ENCODE measurements at places on chromosomes 2 and 18.

GRCh38 chr2:71223767-71224333 lies 3.1 kb downstream of the PAIP2B start:
- no peak for DNase-seq

DNA sequence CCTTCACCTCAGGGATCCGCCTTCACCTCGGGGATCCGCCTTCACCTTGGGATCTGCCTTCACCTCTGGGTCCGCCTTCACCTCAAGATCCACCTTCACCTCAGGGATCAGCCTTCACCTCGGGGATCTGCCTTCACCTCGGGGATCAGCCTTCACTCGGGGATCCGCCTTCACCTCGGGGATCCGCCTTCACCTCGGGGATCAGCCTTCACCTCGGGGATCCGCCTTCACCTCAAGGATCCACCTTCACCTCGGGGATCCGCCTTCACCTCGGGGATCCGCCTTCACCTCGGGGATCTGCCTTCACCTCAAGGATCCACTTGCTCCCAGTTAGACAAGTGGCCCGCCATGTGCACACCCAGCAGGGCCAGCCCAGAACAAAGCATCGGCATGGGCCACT lies 7.3 kb downstream of the KIF1A start:
- DNase-seq = no peak

- peak; percentile 16 for DNase-seq
Measured at GRCh38 chr18:46343931-46344372, 239.8 kb downstream of the HAUS1 start.

GRCh38 chr2:122955776-122956175 lies 1069.3 kb upstream of the CNTNAP5 start:
- no peak for DNase-seq

DNA sequence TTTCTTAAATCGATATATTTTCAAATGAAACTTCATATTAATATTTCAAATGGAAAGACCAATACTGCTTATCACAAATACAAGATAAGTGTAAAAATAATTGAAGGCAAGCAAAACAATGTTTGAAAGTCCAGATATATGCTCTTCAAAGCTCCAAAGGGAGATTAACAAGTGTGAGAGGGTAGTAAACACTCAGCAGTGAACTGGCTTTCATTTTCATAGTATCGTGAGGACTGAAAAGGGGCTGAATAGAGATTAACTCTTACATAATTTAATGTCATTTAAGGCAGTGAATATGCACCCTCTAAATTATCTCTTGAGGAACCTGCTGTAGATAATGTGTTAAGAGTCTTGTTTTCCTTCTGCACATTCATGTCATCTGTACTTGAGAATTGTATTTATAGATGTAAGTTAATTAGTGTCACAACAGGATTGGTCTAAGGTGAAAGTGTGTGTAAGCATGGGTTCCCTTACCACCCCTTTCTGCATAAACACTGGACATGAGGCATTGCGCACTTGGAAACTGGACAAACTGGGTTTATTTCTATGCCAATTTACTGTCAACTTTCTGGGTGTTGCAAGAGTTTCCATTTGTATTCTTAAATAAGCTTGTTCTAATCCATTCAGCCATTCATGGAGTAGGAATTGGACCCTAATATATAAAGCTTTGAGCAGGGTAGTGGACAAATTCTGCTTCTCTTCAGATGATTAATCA lies 76.7 kb upstream of the SESTD1 start:
- no peak for DNase-seq

- DNase-seq = no peak
Measured at GRCh38 chr2:201450954-201451291, 335 bp downstream of the TRAK2 start.

DNA sequence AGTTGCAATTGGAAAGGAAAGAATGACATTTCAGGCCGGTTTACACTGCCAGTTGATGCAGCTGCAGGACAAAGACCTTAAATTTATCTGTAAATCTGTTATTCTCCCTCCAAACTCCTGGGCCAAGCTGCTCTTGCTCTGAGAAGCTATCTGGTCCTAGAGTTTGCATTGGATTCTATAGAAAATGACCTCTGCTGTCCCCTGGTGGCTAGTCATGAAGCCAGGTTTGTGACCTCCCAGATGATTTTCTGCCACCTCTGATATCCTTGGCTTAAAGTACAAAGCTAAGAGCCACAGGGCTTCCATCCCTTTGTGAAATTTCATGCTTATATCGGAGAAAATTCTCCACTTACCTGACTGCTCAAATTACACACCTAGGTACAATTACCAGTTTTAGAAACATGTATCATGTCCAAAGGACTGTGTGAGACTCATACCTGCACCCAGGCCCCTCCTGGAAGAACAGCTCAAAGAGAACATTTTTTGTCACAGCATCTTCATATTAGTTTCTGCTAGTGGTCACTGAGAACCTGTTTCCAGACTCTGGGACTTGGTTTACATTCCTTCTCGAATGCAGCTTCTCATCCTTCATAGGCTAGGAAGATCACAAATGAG lies 28.9 kb upstream of the IER3IP1 start:
- DNase-seq = no peak

- no peak for DNase-seq
Measured at GRCh38 chr2:240254337-240255164, 114.1 kb upstream of the OTOS start.

GRCh38 chr2:100213595-100213994 lies 71.2 kb upstream of the AFF3 start:
- no peak for DNase-seq

- no peak for DNase-seq
Measured at GRCh38 chr2:97966545-97967215, 29.1 kb downstream of the TMEM131 start.

DNA sequence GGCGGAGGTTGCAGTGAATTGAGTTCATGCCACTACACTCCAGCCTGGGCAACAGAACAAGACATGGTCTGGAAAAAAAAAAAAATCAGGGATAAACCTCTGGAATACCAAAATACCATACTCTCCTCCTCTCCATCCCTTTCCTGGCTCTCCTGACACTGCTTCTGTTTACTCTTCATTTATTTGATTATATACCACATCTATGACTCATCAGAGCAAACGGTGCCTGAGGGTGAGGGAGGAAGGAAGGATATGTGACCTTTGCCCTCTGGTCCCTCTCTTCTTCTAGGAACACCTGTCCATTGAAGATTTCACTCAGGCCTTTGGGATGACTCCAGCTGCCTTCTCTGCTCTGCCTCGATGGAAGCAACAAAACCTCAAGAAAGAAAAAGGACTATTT lies 30.0 kb downstream of the VIL1 start:
- no peak for DNase-seq

DNA sequence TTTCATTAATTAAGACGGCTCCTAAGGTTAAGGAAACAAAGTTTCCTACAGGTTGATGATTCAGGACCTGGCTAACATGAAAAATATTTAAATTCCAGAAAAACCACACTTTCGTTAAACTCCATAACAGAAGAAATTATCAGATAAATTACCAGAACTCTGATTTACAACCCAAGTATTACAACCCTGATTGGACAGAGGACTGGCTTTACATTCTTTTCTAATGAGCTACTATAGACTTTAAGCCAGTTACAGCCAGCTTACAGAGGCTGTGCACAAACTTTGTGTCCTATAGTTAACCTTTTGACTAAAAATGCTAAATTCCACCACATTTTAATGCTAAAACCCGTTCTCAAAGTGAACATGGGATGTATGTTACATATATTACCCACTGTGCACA lies 458.6 kb downstream of the KCNJ3 start:
- no peak for DNase-seq

- no peak for DNase-seq
Measured at GRCh38 chr2:24881158-24881557, 38.9 kb downstream of the ADCY3 start.

GRCh38 chr2:228527197-228527881 lies 345.9 kb upstream of the SPHKAP start:
- DNase-seq = no peak

DNA sequence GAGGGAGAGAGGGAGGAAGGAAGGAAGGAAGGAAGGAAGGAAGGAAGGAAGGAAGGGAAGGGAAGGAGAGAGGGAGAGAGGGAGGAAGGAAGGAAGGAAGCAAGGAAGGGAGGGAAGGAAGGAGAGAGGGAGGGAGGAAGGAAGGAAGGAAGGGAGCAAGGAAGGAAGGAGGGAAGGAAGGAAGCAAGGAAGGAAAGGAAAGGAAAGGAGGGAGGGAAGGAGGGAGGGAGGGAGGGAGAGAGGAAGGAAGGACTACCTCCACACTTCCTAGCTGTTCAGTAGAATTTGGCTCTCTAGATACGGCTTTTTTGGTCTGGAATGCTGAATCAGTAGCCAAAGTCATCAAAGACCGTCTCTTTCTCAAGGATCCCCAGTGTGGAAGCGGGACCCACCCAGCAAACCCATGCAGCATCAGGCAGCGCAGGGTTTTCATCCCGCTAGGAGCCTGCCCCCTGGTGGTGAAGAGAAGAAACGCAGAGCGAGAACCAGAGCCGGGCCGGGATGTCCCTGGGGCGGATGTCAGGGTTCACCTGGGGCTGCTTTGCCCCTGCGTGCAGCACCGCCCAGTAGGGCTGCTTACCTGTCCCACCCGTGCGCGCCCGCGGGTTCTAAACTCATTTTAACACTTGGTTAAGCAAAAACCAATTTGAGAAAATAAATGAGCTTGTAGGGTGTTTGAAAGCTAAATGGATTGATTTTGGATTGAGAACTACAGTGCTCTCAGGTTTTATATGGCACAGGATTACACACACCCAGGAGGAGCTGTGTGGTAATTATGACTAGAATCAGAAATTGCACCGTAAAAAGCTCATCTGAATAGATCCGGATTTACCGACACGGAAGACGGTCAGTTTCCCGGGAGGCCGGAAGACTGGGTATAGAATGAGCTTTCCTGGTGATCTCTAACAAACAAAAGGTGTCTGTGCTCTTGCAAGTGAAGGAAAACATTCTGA lies 48.1 kb upstream of the ARL4C start:
- DNase-seq = peak; percentile 67

DNA sequence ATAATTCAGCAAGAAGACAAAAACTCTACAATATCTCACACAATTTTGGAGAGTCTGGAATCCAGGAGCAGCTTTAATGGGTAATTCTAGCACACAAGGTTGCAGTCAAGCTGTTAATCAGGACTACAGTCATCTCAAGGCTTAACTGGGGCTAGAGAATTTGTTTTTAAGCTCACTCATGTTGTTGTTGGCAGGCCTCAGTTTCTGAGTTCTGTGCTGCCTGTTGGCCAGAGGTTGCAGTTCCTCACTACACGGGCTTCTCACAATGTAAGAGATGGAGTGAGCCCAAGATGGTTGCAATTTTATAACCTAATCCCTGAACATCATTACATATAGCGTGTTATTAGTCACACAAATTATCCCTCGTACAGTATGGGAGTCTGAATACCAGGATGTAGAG lies 50.6 kb upstream of the TMEFF2 start:
- DNase-seq = no peak

DNA sequence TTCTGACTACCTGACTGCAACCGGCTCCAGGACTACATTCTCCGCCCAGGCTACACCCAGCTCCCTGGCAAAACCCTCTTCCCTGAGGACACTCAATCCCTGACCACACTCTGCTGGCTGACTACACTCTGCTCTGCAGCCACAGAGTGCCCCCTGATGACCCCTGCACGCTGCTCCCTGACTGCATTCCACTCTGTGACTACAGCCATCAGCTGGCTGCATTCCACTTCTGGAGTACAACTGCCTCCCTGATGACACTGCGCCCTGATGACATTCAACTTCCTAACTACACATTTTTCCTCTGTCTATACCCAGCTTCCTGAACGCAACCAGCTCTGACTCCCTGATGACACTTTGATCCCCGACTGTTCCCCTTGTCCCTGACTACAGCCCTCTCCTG lies 71.3 kb upstream of the NRXN1 start:
- DNase-seq = no peak

DNA sequence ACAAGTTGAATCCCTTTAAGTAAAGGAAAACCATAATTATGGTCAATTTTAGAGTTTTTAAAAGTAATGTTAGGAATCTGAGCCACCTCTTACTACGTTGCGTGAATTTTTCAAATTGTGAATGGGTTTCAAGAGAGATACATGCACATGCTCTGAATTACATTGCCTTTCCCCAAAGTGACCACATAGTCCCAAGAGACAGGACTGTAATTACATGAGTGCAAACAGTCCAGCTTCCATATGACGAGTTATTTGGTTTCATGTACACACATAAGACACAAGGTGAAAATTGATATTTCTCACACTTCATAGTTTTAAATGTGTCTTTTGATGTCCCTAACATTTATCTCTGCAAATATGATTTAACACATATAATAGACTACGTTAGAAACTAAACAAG lies 850.8 kb downstream of the LRP1B start:
- no peak for DNase-seq

DNA sequence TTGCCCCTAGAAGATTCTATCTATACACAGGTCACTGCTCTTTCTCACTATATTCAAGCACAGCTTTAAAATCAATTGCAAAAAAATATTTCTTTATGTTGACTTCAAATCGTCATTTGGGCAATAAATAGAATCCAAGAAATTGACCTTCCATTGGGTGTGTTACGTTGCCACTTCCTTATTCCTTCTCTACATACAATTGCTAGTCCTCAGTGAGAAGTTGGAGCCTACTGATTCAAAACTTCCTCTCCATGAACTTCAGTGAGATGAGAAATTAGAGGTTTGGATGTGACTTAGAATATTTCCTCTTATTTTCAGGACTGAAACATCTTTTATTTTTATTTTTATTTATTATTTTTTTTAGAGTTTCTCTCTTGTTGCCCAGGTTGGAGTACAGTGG lies 40.3 kb downstream of the PMAIP1 start:
- no peak for DNase-seq

DNA sequence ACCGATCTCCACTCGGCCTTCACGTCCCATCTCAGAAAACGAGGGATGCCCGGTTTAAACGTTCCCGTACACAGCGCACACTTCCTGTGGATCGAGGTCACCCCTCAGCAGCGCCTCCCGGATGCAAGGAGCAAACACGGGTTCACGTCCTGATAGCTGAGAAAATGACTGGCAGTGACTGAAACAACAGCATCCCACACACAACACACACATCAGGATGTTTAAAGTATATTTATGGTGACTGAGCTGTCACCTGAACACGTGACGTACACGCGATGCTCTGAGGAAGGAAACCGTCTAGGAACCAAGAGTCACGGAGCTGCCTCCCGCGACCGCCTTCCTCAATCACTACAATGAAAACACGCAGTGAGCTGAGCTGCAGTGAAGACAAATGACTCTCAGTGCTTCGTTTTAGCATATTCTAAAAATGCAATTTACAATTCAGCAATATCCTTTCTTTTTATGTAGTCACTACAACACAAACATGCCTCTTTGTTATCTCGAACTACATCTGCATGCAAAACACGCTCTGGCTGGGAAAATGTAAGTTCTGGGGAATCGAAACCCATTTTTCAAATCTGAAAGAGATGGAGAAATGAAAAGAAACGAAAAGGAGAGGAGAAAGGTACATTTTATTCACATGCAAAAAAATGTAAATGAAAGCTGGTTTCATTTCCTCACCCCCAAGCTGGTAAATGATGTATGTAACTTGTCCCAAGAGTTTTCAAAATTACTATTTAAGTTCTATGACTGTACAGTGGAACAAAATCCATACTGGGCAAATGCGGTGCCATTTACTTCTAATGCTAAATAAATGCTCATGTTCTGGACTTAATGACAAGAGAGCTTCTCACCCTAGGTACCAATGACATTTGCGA lies 19.8 kb downstream of the HDAC4 start:
- DNase-seq = peak; percentile 67
